H9 (cell line): ENCODE measurements at places on chromosomes 12 and 14.
A peak's percentile ranks its signal among the peaks of the same experiment; 100 is the strongest.

GRCh38 chr14:100015251-100015655, 50.0 kb upstream of the EVL start:
- DNase-seq, result no peak

GRCh38 chr14:100105357-100106169, 40.3 kb downstream of the EVL start:
- DNase-seq, result no peak

DNA sequence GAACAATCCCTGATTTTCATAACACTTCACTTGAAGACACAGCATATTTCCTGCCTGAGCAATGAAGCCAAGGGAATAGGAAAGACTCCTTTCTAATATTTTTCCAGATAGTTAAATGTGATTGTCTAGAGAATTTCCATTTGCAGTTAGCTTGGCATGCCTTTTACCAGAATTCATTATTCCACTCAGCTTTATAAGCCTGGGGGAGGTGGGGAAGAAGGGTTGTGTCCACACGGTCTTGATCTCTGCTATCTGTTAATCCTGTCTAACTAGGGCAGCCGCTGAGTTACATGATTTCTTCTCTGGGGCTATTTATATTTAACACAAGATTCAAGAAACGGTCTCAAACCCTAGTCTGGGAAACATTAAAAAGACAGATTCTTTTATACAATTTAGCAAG, 146.6 kb upstream of the FSCB start:
- no peak for DNase-seq

GRCh38 chr12:29530436-29530835, 33.0 kb upstream of the OVCH1 start:
- no peak for DNase-seq

- no peak for DNase-seq
Observed at GRCh38 chr14:58829594-58829993, 191.8 kb downstream of the DACT1 start.

- DNase-seq, result no peak
Observed at GRCh38 chr14:33692762-33693161, 258.1 kb downstream of the EGLN3 start.

GRCh38 chr14:87810711-87811110, 182.3 kb downstream of the GALC start:
- DNase-seq, result no peak

GRCh38 chr14:67994531-67994930, 175.0 kb downstream of the RAD51B start:
- DNase-seq, result no peak

- no peak for DNase-seq
Observed at GRCh38 chr14:44766285-44766684, 195.5 kb downstream of the KLHL28 start.

- peak; percentile 46 for DNase-seq
Observed at GRCh38 chr14:90062127-90062794, 467 bp downstream of the KCNK13 start.

DNA sequence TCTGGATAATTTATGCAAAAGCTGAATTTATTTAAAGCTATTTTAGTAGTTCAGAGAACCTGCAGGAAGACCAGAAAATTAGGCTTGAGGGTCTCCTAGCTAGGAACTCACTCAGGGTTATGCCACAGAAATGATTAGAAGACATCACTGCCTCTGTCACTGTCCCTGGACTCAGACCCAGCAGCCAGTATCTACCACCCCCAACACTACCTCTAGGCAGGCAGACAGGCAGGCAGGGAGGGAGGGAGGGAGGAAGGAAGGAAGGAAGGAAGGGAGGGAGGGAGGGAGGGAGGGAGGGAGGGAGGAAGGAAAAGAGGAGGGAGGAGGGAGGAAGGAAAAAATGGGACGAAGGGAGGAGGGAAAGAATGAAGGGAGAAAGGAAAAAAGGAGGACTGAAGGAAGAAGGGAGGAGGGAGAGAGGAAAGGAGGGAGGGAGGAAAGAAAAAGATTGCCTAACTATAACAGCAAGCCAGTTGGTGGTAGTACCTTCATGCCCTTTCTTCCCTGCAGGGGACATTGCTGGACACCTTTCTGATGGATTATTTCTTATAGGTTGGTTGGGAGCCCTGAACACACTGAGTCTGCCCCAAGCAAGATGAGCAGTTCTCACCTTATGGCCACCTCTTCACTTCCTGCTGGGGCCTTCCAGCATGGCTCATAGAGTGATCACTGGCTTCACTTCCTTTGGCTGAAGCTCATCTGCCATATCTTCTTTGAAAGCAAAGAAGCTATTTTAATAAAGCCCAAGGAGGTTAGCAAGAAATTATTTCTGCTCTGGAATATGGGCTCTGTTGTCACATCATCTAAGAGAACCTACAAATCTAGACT, 49.7 kb downstream of the KICS2 start:
- no peak for DNase-seq

DNA sequence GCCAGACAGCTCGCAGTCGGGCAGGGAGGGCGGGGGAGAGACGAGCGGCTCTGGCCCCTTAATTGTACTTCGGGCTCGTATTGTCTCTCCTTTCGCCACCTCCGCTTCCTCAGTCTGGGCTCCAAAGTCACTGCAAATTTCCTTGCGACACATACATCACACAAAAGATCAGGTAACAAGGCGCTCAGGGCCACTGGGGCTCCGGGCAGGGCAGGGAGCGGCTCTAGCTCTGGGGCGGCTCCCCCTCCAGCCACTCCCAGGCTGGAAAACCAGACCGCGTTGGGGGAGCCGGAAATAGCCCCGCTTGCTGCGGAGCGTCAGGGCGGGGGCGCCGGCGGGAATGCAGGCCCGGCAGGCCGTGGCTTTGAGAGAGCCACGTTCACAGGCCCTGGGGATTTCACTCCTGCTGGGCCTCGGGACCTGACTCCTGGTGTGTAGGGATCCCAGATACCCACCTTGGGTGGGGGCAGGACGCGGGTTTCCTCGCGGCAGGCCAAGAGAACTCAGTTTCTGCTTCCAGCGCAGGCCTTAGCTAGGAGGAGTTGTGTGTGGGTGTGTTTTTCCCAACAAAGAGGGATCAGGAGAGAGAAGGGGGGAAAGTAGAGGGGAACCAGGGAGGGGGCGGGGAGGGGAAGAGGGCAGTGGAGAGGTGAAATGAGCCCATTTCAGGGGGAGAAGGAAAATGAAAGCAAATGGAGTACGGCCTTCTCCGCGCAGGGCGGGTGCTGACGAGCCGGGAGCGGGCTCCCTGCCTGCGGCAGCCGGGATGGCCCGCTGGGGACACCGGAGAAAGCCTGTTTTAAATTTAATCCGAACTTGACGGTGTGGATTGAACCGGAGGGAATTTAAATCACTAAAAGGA, 4.4 kb upstream of the HOXC9 start:
- peak; percentile 87 for DNase-seq

DNA sequence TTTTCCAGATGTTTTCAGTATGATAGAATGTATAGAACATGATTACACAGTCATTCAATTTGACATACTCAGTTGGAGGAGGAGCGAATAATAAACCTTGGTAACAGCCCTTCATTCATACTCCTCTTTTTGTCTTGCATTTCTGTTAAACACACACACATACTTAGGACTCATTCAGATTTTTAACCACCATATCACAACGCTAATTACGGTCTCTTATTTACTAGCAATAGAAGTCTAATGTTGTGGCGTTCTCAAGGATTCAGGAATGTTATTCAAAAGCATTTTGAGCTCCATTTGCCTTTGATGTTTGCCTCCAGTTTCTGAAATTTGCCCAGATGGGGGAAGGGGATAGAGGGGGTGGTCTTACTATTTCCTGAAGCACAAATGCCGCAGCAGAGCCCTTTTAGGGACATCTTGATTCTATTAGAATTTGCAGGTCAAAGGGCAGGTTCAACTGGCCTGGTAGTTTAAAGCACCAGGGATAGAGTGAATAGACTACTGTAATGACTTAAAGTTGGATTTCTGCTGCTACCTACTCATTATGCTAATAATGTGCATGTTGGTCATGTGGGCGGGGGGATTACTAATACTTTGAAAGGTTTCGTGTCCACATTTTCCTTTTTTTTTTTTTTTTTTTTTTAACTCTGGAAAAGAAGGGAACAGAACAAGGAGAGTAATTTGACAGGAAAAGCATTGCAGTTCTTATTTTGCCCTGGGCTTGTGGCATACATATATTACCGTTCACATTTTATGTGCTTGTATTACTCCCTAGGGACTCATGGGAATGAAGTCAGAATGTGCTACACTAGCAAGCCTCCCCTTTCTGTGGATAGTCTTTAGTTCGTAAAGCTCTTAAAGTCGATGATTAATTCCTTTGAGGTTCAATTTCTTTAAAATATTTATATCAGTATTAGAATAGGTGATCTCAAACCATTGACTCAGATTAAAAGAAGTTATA, 226.8 kb downstream of the FBXL14 start:
- DNase-seq, result no peak

- DNase-seq, result no peak
Observed at GRCh38 chr14:22044193-22044592, 370.6 kb upstream of the OR4E1 start.

GRCh38 chr12:103841690-103842584, 903 bp upstream of the NT5DC3 start:
- DNase-seq, result peak; percentile 90

DNA sequence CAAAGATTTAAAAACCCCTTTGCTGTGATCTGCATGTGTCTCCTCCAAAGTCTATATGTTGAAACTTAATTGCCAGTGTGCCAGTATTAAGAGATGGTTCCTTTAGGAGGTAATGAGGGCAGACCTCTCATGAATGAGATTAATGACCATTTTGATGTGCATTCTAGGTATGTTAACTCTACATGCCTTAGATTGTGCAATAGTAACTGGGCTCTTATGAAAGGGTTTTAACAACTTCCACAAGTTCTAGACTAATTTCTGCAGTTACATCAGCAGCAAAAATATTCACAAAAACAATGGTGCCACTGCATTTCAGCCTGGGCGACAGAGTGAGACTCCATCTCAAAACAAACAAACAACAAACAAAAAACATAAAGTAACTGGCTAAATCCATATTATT, 3.8 kb upstream of the TAS2R10 start:
- no peak for DNase-seq

- no peak for DNase-seq
Observed at GRCh38 chr12:78490861-78491260, 373.7 kb upstream of the SYT1 start.

DNA sequence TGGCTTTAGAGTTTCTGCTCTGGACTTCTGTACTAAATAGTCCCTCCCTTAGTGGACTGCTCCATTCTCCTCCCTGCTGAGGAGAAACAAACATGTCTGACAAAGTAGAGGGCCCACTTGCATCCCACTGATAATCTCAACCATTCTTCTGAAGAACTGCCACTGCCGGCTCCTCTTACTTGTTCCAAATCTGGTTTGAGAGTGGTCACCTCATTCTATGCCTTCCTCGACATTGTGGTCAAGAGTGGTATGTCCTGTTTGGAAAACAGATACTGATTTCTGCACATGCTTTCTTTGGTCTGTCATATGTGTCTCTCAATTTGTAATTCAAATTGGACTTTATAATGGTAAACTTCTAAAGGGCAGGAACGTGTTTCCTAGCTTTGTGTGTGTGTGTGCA, 36.3 kb upstream of the PLEKHA5 start:
- DNase-seq, result no peak

DNA sequence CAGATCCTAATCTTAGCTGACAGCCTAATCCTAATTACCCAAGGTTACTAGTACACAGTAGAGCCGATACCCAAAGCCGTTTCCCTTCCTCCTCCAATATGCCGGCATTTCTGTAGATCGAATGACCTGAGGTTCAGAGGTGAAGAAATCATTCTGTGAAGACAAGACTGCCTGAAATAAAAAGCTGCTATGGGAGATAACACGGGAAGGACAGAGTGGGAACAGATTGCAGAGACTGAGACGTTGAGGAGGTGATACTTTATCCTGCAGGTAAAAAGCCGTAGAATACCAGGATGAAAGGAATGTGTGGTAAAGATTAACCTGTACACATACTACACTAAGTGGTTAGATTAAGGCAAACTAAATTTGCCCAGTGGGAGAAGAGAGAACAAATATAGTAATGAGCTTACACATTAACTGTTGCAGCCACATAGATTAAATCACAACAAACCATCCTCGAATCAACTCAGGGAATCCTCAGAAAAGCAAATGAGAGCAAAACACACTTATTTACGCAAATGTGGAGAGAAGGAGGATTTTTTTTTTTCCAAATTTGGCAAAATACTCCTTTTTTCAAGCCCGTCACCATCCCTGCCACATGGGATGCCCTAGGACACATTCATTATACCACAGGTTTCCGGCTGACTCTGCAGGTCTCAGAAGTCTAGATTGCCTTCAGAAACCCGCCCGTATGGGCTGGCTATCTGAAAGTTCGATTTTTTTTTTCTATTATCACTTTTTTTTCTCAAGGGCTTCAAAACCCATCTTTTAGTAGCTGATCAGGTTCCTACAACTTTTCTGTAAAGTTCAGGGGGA, 188.0 kb downstream of the TTC8 start:
- DNase-seq, result no peak

GRCh38 chr12:121751749-121752351, 39.3 kb downstream of the TMEM120B start:
- DNase-seq, result no peak

- no peak for DNase-seq
Observed at GRCh38 chr12:92543840-92544239, 158.9 kb upstream of the PLEKHG7 start.

DNA sequence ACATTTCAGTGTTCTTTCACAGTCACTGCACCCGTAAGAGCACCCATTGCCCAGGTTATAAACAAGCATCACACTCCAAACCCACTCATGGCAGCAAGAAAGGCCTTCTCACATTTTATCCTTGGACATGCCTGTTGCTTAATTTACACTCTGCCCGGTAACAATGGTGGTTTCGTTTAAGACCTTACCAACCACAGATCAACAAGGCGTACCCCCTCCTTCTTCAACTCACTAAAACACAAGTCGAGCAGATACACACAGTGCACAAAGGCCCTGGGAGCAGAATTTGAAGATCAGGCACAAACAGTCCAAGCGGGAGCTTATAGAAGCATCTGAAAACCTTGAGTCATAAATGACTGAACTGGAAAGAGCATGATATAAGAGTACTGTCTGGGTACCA, 98.1 kb downstream of the GALC start:
- no peak for DNase-seq

DNA sequence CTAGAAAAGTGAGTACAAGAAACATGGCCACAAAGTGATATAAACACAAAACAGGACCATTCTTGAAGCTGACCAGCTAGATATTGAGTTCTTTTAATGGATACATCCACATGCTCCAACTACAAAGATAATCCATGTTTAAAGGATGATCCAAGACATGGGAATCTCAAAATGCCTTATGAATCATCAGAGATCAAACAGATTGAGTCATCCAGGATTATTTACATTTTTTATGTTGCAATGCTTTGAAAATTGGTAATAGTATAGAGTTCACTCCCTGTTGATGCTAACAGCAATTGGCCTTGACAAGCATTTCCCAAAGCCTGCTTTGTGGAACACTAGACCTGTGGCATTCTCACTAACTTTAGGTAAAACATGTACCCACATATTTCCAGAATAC, 293.0 kb upstream of the TBX3 start:
- no peak for DNase-seq

DNA sequence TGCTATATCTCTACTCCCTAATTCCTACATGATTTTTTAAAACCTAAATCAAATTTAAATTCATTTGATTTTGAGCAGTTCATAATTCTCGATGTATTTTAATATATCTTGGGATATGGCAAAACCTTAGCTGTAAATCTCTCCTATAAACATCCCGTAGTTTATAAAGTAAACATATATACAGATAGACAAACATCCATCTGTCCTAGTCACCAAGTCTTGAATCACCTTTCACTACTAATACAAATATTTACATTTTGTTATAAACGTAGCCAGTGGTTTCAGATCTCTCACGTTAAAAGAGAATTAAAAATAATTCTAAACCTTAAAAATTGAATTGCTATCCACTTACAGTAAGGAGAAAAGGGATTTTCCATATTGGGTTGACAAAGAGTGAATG, 107.0 kb downstream of the TSHR start:
- DNase-seq, result no peak
